Osteocyte (in vitro differentiated cells): ENCODE measurements at places on chromosomes 3 and 15. TPM values are rescaled to one million over a fixed set of nuclear protein-coding genes. Genes with fewer than 3 reads are reported as not detected.

FRMD5 gene
- total RNA-seq: not detected in 2 replicates

MYO5C gene
- 2.7 and 4.0 TPM in 2 replicates for total RNA-seq

DNA sequence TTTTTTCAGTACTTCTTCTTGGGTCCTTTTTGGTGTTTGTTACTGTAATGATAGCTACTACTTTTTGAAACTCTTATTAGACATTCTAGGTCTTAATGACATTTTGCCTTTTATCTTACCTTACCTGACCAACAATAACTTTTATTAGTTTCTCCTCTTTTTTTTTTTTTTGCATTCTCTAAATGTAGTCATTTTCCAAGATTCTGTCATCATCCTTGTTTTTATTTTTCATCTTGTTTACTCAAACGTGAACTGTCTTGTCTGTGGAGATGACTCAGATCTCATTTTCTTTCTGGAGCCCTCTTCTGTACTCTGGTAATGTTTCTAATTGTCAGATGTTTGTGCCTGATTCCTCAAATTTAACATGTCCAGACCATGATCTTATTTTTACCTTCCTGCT is 2.9 kb downstream of the ABHD5 start:
- H3K27ac ChIP-seq: no peak overlapping the region
- no peaks in the 10 kb centered on the region for H3K27me3 ChIP-seq
- DNase-seq: no peak

GRCh38 chr3:48826451-48826850 is 21.2 kb downstream of the PRKAR2A start:
- peaks cover 34% of the 10 kb centered on the region for H3K4me1 ChIP-seq
- peak overlapping the region; percentile 77 for H3K27ac ChIP-seq
- peaks cover 6% of the 10 kb centered on the region for H3K36me3 ChIP-seq
- peak; percentile 54 for DNase-seq
- H3K4me3 ChIP-seq: no peak overlapping the region

- H3K27me3 ChIP-seq: peaks cover 8% of the 10 kb centered on the region
- H3K27ac ChIP-seq: no peak overlapping the region
- H3K4me1 ChIP-seq: peaks cover 15% of the 10 kb centered on the region
- no peaks in the 10 kb centered on the region for H3K36me3 ChIP-seq
- DNase-seq: no peak
- H3K4me3 ChIP-seq: no peak overlapping the region
Measured at GRCh38 chr15:26083896-26084295, 220.8 kb upstream of the ATP10A start.

ZNF385D gene
- 0.43 and 0.71 TPM in 2 replicates for total RNA-seq

ONECUT1 gene
- not detected in 2 replicates for total RNA-seq
